Cerebellar cortex (tissue), 1 donor: ENCODE measurements at places on chromosomes 7 and 10.

GRCh38 chr7:81515009-81515408 lies 254.8 kb downstream of the HGF start:
- no peak for DNase-seq

- no peak for DNase-seq
Measured at GRCh38 chr10:124550293-124551034, 88.8 kb downstream of the LHPP start.

- DNase-seq: no peak
Measured at GRCh38 chr10:42991442-42992098, 85.3 kb upstream of the RET start.

GRCh38 chr10:129810-130209 lies 5.4 kb upstream of the ZMYND11 start:
- no peak for DNase-seq

DNA sequence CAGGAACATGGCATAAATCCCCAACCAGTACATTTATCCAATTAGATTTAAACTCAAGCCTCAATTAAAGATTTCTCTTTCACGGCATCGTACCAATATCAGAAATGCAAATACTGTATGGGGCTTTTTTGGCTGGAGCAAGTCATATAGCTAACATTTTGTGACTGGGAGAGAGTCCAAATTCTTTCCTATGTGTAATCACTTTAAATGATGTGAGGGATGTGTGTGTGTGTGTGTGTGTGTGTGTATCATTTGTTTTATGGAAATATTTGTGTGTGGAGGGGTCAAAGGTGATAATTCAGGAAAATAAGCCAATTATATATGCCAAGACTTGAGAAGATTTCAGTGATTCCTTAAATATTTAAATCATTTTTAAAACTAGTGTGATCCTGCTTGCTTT lies 196.6 kb downstream of the TRIL start:
- DNase-seq: no peak

- no peak for DNase-seq
Measured at GRCh38 chr7:157132796-157133195, 5.9 kb upstream of the UBE3C start.
